ENCODE measurements at places on chromosomes 16 and 17.

DNA sequence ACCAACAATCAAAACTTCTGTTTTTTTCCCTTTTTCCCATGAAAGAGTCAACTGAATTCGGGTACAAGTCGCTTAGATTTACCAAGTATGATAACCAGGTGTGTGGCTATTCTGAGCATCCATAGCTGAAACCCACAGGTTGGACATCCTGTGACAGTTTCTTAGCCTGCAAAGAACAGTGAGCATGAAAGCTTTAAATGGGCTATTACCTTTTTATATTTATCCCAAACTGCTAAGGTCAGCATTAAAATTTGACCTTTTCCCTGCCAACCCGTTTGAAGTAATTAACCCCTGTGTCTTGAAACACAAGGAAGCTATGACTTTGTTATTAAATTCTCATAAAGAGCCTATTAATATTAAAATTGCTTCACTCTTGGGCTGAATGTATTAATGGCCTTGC is 1065.0 kb upstream of the RBFOX1 start:
- DNase-seq: no peak

DNA sequence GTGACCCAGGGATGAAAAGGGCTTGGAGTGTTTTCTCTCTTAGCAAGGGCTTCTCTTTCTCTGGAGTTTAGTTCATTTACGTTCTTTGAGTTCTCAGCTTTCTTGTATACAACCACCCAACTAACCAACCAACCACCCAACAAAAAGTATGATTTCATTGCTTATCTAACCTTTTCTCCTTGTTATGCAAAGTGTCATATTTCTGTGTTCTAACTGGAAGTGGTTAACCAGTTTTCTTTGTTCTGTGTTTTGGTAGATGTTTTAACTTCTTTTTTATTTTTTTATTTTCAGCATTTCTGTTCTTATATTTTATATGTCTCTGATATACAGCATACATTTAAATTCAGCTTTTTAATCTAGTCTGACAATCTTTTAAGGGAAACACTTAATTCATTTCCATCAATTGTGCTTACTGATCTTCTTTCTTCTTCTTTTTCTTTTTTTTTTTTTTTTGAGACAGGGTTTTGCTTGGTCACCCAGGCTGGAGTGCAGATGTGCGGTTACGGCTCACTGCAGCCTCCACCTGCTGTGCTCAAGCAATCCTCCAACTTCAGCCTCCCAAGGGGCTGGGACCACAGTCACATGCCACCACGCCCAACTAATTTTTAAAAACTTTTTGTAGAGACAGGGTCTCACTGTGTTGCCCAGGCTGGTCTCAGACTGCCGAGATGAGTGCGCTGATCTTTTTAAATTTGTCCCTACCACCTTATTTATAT is 29.6 kb downstream of the NLK start:
- DNase-seq: no peak

DNA sequence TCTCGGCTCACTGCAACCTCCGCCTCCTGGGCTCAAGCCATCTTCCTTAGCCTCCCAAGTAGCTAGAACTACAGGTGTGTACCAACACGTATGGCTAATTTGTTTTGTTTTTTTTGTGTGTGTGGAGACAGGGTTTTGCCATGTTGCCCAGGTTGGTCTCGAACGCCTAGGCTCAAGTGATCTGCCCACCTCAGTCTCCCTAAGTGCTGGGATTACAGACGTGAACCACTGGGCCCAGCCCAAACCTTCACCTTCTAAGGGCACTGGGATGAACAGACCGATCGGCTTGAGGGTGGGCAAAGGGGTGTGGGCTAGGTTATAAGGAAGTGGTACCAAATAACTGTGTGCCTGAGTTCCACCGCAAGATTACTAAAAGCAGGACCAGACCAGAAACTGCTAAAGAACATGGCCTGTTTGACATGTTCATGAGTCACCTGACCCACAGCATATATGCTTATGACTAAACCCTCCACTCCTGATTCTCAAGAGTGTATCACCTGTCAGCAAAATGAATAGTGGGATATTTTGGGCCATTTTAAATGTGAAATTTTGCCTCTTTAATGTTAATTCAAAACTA is 8.1 kb downstream of the TMEM97 start:
- DNase-seq: no peak

GRCh38 chr16:77591347-77591746 is 131.0 kb upstream of the NUDT7 start:
- no peak for DNase-seq

DNA sequence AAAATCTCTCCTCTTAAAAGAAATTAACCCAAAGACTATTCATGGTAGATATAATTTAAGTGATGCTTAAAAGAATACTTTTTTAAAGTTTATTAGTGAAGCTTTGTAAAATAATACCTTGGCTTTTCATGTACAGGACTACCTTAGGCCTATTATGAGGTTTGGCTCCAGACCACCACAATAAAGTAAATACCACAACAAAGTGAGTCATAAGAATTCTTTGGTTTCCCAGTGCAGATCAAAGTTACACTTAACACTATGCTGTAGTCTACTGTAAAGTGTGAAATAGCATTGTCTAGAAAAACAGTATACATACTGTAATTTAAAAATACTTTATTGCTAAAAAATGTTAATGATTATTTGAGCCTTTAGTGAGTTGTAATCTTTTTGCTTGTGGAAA is 31.7 kb downstream of the CLTC start:
- no peak for DNase-seq

DNA sequence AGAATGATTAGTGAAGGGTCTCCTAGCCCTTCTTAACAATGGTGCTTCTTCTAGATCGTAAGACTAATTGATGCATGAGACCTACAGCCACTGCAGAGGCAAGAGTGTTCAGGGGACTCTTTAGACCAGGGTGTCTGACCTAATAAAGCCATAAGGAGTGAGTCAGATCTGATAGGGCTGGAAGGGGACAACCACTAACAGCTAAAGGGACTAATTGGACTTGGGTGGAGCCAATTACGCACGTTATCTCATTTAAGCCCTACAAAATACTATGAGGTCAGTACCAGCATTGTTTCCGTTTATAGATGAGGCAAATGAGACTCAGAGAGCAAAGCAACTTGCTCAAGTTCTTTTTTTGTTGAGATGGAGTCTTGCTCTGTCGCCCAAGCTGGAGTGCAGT is 14.5 kb upstream of the RNF222 start:
- DNase-seq: no peak

DNA sequence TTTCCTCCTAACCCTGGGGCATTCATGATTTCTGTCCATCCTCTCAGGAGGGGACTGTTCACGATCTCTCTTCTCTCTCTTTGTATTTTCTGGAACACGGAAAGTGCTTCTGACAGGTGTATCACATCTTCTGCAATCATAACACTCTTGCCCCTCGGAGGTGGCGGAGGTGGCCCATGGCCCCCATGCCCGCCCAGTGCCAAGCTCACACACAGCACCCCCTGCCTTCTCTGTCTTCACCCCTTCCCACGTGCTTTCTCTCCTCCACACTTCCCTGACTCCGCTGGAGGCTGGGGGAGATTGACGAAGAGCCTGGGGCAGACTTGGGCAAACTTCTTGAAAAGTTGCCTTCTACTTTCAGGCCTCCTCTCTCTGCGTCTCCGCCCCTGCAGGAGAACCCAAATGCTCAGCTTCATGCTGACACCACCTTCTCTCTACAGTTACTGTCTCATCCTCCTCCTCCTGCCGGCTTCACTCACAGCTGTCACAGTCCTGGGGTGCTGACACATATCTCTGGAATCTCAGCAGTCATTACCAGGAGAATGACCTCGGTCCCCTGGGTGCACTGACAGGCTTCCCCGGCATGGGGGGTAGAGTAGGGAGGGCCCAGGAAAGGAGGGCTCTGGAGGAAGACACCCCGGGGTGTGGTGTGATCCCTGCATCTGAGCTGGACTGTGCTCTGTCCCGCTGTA is 127.1 kb downstream of the ENGASE start:
- no peak for DNase-seq

DNA sequence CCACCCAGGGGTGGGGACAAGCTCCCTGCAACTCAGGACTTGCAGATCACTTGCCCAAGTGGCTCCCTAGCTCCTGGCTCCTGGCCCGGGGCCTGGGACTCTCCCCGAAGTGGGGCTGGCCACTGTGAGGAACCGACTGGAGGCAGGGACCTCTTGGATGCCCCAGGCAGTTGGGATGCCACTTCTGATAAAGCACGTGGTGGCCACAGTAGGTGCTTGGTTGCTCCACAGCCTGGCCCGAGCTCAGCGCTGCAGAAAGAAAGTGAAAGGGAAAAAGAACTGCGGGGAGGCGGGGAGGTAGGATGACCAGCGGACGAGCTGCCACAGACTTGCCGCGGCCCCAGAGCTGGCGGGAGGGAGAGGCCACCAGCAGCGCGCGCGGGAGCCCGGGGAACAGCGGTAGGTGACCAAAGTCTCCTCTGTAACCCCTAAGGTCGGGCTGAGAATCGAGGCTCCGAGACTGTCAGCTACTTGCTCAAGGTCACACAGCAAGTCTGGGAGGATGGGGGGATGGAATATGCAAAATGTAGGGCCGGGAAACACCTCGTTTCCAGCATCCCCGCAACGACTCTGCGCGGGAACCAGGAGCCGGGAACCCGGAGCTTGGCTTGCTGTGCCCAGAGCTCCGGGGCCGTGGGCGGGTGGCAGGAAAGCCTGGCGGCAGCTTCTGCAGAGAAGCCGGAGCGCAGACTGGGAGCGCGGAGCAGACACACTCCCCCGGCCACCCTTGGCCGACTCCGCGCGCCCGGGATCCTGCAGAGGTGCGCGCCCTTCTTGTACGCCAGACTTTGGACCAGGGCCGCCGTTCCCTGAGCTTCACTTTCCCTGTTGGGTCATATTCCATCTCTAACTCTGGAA is 1.9 kb downstream of the CIITA start:
- DNase-seq: no peak

GRCh38 chr16:72312828-72313227 is 140.9 kb upstream of the PMFBP1 start:
- DNase-seq: no peak

DNA sequence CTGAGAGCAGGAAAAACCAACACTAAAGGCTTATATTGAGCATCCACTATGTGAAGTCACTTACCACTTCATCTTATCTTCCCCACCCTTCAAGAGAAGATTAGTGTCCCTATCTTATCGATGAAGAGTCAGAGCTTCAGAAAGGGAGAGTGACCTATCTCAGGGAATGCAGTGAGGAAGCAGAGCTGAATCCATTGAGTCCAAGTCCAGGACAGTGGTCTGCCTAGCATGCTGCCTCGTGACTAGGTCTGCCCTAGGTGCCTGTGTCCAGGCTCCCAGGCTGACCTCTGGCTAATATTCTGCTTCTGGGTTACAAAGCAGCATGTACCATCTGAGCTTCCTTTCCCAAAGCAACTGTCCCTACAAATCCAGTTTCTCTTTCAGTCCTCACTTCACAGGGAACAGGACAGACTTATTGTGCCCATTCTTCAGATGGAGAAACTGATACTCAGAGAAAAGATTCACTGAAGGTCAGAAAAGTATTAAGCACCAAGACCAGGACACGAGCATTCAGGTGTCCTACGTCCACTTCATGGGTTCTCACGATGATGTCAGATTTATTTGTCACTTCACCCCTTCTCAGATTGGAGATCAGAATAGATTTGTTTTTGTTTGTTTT is 13.3 kb upstream of the FZD2 start:
- DNase-seq: no peak

DNA sequence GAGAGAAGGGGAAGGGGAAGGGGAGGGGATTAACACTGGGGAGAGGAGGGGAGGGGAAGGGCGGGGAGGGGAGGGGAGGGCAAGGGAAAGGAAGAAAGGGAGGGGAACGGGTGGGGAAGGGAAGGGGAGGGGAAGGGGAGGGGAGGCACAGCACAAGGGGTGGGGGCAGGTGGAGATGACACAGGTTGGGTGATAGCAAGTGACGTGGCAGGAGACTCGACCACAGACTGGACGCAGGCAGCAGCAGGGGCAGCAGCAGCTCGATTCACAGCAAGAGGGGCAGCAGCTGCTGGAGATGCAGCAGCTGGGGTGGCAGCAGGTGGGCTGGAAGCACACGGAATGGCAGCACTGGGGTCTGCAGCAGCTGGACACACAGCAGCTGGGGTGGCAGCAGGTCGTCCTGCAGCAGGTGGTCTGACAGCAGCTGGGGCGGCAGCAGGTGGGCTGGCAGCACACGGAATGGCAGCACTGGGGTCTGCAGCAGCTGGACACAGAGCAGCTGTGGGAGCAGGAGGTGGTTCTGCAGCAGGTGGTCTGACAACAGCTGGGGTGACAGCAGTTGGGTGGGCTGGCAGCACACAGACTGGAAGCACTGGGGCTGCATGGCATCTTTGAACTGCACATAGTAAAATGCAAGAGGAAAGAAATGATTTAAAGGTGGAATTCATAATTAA is at the start of gene KRTAP4-16:
Gene KRTAP4-16, minus strand, starts transcription at position 624 of the 674 bp plus-strand sequence. Its CDS starts 0 bp downstream, at position 624.
- no peak for DNase-seq

DNA sequence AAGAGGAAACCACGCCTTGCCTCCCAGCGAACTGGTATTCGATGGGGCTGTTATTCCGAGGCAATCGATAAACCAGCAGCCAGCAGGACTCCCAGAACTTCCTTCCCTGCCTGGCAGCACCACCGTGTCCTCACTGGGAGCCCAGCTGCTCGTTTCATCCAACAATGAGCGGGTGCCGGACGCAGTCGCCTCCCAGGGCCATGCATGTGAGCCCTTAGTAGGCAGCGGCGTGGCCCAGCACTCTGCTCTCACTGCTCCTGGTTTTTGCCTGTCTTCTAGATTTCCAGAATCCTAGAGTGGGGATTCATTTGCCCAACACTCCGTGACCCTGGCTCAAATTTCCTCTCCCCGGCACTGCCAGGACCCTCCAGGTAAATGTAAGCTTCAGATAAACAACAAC is 29.1 kb upstream of the RASD1 start:
- no peak for DNase-seq

GRCh38 chr16:66161942-66162341 is 204.5 kb upstream of the CDH5 start:
- DNase-seq: peak; percentile 11

GRCh38 chr16:85246473-85246872 is 134.2 kb upstream of the CIBAR2 start:
- DNase-seq: no peak

DNA sequence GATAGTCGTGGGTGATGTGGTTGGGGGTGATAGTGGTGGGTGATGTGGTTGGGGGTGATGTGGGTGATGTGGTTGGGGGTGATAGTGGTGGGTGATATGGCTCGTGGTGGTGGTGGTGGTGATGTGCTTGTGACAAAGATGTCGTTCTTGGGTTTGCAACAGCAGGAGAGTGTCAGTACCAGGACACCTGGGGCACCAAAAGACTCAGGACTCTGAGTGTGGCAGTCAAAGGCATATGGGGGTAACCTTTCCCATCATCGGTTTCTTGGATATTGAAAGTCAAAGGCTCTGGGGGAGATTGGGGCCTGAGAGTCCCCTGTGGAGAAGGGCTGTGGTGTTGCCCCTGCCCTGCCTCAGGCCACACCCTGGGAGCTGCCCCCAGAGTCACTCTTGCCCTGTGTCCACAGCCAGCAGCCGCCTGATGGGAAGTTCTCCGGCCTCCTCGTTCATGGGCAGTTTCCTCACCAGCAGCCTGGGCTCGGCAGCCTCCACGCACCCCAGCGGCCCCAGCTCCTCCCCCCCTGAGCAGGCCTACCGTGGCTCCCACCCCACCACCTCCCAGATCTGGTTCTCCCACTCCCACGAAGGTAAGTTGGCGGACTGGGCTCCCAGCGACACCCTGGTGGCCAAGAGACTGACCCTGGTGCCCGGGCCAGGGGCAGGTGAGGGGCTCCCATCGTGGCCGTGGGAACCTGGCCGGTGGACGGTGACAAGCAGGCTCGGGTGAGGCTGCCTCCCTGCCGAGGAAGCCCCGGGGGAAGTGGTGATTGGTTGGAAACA is 31.3 kb downstream of the BAHCC1 start:
- no peak for DNase-seq
